ENCODE measurements at places on chromosomes 4 and X.

- DNase-seq = no peak
Observed at GRCh38 chrX:36908801-36909675, 99.1 kb upstream of the FAM47C start.

DNA sequence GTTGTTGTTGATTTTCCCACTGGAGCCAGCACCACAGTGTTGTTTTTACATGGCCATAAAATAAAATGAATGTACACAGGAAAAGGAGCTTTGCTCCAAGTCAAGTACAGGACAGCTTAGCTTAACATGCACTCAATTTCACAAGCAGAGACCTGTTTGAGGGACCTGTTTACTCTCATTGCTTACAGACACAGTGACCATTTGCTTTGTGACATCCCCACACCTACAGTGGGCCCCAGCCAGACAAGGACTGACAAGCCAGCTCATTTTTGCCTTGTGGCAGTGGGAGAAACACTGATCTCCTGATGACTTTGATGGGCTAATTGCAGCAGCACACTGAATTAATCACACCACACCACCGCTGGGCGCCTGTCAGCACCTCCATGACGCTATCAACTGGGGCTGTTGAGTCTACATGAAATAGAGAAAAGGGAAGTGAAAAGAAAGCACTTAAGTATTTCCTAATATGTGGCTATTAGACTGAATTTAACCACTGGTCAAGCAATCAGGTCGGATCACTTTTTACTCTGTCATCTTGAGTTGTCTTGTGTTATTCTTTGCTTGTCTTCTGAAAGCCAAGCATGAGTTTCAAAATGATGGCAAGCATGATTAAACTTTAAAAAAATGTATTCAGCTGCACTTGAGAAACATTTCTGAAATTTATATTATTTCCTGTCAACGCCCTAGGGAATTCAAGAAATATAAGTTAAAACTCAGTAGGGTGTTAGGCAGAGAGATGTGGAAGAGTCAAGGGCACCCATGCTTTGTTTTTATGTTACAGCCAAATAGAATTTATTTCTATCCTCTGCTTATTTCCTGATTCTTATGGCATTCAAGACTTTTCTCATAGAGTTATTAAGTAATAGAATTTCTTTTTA lies 557.7 kb downstream of the RAB28 start:
- no peak for DNase-seq

DNA sequence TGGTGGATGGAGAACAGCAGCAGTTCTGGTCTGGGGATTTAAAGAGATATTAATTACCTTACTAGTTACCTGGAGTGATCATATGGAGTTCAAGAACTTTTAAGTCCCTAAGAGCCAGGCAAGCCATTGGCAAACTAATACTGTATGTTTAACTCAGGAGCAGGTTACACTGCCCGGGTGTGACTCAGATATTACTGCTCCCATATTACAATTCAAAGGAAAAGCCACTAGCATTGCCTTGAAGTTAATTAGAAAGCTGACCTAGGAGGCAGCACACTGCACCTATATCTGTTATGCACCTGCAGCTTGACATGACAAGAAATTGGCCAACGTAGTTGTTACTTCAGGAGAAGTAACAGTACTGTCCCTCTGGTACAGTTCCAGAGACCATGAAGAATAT lies 47.2 kb downstream of the GRK4 start:
- no peak for DNase-seq

DNA sequence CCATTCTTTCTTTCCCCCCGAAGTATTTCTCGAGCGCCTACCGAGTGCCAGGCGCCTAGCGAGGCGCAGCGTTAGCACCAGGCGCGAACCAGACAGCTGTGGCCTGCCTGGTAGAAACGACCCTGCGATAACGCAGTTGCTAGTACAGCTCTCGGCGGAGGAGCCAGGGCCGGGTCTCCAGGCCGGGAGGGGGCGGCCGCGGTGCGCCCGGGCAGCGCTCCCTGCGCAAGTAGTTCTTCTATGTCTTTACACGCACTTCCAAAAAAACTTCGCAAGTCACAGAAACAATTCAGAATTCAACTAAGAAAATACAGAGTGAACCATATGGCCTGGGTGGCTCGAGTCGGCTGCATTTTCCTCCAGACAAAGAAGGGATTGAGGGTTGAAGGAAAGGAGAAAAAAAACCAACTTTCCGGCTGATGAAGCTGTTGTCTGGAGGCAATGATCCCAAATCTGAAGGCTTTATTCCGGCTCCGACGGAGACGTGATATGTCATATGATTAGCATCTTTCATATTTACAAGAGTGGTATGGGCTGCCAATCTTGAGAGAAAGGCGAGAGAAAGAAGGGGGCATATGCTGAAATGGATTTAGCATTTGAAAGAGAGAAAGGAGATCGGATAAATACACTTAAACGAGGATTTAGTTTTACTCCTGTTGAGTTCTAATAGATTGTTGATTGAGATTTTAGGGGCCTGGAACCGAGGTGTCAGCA lies 7.2 kb upstream of the NEUROG2 start:
- DNase-seq = no peak

DNA sequence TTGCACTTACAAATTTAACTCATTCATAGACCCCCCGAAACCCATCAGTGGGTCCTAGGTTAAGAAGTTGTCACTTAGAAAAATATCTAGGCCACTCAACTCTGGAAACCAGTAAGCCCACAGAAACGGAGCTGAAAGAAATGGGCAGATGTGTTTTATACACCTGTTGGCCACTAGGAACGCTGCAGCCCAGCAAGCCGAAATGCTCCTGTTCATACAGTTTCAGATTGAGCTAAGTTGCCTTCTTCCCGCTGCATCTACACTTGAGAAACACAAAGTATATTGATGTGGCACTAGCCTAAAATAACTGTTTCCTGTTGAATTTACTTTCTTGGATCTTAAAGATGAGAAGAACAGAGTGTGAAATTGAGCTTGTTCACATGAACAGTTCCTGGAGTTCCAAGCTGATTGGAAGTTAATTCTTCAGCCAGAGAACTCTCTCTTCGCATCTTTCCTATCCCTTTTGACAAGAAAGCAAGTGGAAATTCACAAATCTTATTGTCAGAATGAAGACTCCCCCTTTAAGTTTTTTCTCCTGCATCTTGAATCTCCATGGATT lies 174.1 kb downstream of the RBMX2 start:
- peak; percentile 0 for DNase-seq

DNA sequence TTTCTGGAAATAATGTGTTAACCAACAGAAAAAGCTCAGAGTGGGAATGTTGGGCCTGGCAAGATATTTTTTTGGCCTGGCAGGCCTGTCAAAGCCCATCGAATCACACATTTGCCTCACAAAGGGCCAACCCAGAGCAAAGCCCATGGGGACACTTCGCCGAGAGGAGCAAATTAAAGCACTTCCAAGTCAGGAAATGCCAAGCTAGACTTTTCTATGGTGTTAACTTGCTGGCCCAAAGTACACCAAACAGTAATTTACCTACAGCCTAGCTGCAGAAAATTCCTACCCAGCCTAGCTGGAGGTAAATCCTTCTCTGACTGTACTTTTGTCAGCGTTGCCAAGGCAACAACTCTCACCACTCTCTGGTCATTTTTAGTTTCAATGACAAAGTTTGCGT lies 288.6 kb upstream of the LDB2 start:
- DNase-seq = no peak

DNA sequence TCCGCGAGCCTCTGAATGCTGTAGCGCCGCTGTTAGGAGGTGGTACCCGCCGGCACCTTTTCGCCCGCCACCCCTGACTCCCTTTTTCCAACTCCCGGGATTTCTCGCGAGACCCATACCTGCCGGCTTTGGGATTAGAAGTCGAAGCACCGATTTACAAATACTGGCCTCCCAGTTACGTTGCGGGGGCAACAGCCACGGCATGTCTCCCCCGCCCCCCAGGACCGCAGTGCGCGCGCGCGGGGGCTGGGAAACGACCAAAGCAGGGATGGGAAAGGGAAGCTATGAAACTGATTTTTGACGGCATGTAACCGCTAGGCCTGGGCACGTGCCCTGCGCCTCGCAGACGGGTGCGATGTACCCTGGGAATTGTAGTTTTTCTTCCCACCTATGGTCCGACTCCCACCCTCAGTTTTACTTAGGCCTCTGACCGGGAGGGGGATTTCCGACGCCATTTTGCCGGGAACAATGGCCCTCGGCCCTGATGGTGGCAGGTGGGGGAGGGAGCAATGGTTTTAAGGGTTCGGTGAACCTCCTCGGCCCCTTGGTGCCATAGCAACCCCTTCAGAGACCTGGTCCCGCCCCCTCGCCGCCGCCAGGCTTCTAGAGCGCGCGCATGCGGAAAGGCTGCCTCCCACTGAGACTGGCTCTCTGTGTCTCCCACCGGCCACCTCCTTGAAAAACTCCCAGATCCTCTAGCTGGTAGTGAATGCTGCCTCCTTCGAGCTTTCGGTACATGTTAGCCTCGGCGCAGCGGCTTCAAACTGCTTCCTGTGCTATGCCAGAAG lies 772 bp upstream of the WNK3 start:
- peak; percentile 2 for DNase-seq

DNA sequence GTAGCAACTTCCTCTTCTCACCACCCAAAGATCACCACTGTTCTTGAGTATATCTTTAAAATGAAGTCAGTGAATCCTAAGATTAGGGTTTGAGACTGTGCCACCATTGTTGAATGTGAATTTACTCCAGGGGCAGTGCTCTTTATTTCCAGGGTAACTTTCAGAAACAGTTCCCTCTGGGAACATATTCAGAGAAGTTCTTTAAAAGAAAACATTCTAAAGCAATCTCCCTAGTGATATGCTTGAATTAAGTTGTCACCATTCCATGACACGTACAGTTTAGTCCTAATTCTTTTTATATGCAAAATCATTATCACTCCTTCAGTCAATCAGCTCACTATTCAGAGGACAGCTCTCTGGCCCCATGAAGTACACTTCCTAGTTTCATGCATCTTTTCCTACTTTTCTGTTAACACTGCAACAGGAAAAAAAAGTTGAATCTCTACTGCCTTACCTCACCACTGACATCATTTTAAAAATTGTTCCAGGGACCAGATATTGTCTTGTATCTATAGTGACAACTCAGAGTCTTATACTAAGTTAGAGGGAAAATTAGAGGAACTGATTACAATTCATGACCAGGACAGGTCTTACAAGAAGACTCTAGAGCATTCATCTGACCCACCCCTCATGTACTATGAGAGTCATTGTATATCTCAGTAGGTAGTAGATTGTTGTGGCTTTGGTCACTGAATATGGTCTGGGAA lies 49.8 kb downstream of the PARM1 start:
- DNase-seq = no peak

DNA sequence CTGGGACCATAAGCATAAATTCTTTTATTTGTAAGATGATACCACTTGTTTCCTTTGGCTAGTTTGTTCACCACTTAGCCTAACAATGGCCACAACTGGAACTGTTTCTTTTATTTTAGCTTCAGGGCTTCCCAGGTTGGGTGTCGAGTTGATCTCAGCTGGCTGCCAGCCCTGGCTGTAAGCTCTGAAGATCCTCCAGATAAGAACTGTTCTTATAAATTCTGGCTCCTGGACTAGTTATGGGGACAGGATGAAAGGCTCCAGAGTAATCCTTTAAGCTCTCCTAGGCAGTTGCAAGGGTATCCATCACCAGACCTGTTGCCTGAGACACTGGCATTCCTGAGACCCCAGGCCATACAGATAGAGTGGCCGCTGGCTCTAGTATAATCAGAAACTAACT lies 129.4 kb upstream of the ACSL4 start:
- DNase-seq = no peak

GRCh38 chrX:110992611-110993010 lies 103.4 kb upstream of the PAK3 start:
- no peak for DNase-seq

DNA sequence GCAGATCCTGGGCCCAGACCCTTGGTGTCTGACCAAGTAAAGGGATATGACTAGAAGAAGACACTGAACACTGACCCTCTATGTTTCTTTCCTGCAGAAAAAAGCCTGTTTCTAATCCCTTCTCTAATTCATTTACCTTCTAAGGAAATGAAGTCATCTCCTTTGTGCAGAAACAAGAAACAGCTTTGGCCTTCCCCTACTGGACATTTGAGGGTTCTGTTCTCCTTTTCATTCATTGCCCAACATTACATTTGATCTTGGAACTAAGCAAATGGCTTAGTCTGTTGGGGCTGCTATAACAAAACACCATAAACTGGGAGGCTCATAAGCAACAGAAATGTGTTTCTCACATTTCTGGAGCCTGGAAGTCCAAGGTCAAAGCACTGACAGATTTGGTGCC lies 20.0 kb downstream of the HCCS start:
- DNase-seq = no peak

DNA sequence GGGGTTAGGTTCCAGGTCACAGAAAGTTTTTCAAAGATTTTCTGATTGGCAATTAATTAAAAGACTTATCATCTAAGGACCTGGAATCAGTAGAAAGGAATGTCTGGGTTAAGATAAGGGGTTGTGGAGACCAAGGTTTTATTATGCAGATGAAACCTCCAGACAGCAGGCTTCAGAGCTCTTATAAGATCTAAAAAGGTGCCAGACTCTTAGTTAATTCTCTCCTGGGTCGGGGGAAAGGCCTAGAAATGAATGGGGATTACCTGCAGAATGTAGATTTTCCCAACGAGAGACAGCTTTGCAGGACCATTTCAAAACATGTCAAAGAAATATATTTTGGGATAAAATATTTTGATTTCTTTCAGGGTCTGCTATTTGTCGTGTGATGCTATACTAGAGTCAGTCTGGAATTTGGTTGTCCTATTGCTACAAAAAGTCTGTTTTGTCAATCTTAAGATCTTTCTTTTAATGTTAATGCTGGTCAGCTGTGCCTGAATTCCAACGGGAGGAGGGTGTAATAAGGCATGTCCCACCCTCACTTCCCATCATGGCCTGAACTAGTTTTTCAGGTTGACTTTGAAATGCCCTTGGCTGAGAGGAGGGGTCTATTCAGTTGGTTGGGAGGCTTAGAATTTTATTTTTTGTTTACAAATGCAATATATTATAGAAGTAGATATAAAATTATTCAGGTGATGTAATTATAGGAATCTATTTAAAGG lies 15.8 kb downstream of the EGF start:
- no peak for DNase-seq

DNA sequence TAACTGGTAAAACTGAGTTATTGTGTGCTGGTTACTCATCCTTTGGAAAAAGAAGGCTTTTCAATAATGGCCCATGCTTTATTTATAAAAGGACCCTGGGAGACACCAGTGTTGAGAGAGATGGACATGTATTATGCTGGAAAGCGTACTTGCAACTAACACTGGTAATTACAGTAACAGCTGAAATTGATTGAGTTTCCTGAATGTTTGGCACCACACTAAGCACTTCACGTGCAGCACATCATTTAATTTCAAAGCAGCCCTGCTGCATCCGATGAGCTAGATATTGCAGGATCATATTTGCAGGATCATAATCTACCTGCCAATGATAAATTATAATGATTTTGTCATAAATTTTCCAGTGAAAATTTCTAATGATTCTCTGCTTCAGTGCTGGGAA lies 81.5 kb downstream of the QRFPR start:
- no peak for DNase-seq

DNA sequence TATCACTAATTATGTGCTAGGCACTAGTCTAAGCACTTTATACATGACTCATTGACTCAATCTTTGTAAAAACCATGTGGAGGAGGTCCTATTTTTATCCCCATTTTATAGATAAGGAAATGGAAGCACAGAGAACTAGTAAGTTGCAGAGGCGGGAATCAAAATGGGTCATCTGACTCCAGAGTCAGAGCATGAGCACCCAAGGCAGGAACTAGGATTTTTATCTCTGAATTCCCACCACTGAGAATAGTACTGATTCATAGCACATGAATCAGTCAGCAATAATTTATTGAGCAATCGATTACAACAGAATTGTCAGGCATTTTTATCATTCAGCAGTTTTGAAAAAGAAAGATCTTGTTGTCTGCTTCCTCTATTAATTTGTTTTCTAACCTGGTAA lies 19.3 kb downstream of the SCARB2 start:
- no peak for DNase-seq
